Eye (tissue), 1 donor: ENCODE measurements at places on chromosomes 2 and 18.

DNA sequence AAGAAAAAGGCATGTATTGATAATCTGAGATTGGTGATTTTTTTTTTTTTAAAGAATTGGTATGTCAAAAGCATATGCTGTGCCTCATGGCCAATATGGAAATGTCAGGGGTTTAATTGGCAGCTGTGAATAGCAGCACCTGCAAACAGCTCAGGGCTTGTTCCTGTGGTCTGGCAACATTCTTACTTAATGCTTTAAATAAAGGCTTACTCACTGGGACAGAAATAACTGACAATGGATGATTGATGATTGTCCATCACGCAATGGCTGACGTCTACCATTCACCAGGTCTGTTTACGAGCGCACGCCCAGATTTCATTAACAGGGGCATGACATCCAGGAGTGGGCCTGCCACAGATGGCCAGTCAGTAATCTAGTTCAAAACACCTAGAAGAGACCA is 66.7 kb downstream of the ETAA1 start:
- DNase-seq: no peak

- DNase-seq: peak; percentile 58
Measured at GRCh38 chr2:220277445-220277975, 650.1 kb downstream of the SLC4A3 start.

- DNase-seq: no peak
Measured at GRCh38 chr18:22971038-22971437, 37.9 kb downstream of the RBBP8 start.

DNA sequence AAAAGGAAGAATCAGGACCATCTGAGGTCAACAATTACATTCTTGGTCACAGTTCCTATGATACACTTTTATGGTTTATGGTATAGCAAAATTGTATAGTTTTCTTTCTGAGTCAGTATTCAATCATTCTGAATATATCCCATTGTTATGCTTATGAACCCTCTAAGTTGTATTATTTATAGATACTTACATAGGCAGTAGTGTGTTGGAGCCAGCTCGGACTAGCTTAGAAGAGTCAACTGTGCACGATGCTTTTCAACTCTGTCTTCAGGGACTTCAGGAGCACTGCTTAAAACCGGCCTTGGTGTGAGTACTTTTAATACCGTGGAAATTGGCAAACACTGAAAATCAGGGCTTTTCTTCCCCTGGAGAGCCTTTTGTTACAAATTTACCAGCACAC is 215.7 kb downstream of the IKZF2 start:
- DNase-seq: no peak

DNA sequence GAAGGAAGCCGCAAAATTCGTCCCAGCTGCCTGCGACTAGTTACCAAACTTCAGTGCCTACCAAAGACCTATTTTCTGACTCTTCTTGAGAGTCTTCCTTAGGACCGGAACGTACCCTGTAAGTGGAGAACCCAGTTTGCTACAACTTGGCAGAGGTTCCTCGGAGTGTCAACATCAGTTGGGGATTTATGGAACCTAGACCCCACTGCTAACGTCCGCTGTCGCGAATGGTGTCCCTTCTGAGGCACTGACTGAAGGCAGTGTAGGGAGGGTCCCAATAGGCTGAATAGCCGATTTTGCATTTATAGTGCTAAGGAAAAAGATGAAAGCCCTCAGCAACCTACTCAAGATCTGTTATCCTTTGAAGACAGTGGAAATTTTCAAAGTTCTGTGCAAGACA is 568 bp upstream of the STK17B start:
- DNase-seq: no peak

DNA sequence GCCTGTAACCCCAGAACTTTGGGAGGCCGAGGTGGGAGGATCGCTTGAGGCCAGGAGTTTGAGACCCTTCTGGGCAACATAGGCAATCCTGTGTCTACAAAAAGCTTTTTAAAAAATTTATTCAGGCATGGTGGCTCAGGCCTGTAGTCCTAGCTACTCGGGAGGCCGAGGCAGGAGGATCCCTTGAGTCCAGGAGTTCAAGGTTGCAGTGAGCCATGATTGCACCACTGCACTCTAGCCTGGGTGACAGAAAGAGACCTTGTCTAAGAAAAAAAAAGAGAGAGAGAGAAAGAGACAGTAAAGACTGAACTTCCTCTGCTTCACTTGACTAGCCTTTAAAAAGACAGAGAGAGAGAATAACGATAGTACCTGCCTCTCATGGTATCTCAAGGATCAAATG is 62.4 kb downstream of the INPP5D start:
- no peak for DNase-seq

DNA sequence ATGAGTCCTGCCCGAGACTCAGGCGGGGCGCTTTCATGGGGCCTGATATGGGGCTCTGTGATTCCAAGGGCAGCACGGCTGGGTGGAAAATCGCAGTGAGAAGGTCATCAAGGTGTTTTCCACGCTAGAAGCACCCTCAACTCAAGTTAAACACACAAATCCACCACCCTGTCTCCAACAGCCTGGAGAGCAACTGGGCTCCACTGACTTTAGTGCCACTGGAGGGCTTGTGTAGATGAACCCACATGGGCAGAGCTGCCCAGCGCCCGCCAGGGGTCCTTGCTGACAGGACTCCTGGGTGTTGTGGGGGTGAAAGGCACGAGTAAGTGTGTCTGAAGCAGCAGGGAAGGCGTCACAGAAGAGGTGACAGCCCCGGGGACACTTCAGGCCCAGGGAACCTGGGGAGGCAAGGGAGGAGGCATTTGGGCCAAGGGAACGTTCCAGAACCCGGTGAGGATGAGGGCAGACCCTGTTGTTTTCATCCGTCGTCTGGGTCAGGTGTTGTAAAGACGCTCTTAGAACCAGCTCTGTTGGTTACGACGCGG is 51.8 kb upstream of the CTDP1 start:
- no peak for DNase-seq

DNA sequence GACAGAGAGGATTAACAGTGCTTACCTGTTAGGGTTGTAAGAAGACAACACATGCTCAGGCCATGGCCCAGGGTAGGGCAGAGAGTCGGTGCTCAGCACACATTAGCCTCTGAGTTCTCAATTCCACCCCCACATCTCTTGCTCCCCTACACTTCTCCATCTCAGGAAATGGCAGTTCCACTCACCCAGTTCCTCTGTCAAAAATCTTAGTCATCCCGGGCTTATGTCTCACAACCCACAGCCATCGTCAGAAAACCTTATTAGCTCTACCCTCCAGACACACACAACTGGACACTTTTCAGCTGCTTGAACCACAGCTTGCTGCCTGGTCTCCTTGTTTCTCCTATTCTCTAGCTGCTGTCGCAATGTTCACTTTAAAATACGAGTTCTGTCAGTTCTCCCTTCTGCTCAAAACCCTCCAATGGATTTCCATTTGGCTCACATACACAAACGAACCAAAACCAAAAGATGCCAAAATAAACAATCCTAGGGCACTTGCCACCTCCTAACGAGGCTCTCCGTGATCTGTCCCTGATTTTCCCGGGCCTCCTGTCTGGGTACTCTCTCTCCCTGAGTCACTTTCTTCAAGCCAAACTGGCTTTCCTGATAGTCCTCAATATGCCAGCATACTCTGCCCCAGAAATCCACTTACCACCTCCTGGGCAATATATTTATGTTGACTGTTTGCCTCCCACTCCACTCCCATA is 89.7 kb downstream of the KCTD1 start:
- no peak for DNase-seq

DNA sequence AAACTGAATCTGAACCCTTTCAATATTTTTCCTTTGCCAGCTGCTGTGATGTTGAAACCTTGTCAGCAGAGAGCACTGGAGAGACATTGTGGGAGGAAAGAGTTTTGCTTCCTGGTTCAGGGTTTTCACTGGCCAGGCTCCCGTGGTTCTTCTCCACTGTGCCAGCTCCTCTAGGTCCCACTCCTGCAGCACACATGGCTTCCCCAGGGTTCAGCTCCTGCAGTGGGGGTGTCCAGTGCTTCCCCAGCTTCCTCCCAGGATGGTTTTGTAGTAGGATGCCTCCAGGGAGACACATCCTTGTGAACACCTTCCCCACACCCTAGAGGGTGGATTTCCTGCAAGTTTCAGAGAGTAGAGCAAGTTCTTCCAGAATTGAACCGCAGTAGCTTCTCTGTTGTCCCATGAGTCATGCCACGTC is 24.0 kb upstream of the SULT1C3 start:
- DNase-seq: peak; percentile 20

DNA sequence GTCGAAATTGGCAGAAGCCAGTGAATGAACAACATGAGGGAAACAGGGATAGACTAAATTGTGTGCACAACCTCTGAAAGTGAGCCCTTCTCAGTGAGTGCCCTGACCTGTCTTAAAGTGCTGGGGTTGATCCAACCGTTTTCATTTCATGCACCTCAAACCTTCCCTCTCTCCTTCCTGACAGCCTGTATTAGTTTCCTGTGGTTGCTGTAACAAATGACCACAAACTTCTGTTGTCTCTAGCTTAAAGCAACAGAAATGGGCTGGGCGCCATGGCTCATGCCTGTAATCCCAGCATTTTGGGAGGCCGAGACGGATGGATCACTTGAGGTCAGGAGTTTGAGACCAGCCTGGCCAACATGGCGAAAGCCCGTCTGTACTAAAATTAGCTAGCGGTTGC is 48.8 kb upstream of the PPP1CB start:
- no peak for DNase-seq

GRCh38 chr2:130878316-130878715 is 41.6 kb downstream of the ARHGEF4 start:
- no peak for DNase-seq

GRCh38 chr2:168608796-168609195 is 152.7 kb downstream of the CERS6 start:
- no peak for DNase-seq

DNA sequence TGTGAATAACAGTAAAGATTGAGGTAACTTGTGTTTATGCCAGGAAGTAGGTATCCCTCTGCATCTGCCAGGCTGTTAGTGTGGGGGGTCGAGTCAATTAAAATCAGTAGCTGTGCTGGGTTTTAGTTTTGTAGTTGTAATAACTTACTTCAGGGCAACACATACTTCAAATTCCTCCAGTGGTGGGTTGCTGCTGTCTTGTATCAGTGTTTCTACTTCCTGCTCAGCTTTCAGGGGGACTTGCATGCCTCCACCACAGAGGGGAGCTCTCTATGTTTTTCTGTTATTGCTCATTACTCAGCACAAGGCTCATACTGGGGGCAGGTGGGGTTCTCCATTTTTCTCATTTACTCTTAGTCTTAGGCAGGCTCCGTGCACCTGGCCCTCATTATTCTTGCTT is 136.8 kb downstream of the CAPN13 start:
- no peak for DNase-seq

- DNase-seq: no peak
Measured at GRCh38 chr2:151860613-151861146, 32.5 kb upstream of the ARL5A start.

DNA sequence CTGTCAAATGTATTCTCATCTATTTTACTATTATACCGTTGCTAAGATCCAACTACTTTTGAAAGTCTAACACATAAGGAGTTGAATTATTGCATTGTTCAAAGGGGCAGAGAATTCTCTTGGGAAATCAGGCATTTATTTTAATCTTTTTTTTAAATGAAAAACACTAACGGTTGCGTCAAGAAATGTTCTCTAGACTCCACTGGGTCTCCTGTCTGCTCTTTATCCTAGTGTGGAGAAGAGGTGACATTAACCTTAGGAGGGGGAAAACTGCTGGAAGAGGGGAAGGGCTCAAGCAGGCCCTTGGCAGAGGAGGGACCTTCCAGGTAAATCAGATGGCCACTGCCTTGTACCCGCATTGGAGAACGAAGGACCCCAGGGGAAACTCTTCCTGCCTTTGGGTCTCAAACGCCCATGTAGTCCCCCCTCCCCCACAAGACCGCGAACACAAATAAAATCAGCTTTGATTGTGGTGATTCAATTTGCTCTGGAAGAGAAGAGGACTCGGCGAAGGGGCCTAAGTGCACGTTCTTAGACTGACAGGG is 1.1 kb upstream of the APCDD1 start:
- DNase-seq: no peak

- no peak for DNase-seq
Measured at GRCh38 chr2:218192902-218193430, 24.0 kb upstream of the ARPC2 start.

GRCh38 chr2:108270768-108271506 is 17.8 kb upstream of the SULT1C2 start:
- no peak for DNase-seq

DNA sequence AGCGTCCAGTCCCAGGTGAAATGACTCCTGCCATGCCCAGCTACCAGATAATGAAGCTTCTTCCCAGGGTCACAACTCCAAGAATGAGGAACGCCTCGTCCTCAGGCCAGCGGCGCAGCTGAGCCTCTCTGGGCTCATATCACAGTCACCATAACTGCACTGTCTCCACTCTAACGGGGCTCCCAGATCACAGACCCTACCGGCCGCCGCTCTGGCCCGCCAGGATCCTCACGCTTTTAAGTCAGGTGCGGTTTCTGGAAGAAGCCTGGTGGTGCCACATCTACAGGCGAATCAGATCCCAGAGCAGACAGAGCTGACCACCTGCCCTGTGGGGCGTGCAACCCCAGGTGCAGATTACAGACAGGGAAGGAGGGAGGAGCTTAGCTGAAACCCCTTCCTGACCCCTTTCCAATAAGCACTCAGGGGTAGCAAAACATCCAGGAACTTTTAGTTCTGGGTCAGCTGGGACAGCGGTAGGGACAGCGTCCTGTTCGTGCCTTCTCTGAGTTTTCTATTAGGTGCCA is 3.7 kb upstream of the ACKR3 start:
- DNase-seq: no peak

DNA sequence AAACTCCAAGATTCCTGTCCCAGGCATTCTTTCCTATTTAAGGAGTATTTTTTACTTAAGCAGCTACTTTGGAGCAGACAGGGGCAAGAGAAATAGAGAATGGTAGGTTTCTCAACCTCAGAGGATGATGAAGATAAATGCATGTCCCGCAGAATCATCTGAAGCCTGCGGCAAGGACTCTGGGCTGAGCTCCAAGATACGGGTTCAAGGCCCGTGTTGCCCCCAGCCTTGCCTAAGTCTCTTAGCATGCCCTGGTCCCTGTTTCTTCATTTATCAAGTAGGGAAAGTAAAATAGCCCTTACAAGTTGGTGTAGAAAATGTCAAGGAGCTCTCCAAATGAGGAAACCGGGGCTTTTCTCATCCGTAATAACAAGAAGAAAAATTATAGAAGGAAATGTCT is 214.0 kb downstream of the KLHL29 start:
- DNase-seq: no peak

DNA sequence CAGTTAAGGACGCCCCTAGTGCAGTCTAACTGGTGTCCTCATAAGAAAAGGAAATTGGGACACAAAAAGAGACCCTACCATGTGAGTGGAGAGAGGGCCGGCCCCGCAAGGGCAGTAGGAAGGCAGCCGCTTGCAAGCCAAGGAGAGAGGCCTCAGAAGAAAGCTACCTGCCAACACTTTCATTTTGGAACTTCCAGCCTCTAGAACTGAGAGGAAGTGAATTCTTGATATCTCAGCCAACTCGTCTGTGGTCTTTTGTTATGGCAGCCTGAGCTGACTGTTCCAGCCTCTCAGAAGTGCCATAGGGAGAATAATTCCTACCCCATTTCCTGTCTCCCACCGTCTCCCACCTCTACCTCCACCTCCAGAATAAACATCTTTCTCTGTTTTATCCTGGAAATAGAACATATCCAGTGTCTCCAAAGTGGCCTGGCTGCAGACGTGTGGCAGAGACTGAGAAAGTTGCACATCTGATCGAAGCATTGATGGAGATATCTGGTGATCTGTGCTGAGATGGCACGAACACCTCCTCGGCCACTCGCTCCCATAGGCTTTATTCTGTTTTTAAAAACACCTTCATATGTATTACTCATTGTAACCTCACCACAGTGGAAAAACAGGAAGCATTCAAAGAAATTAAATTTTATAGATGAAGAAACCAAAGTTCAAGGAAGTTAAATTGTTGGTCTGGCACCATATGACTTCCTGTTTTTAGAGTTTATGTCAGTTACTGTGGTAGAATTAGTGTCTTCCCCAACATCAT is 39.5 kb upstream of the MARCO start:
- DNase-seq: no peak
